ENCODE measurements at places on chromosomes 4 and X. TPM values are rescaled to one million over a fixed set of nuclear protein-coding genes. Genes with fewer than 3 reads are reported as not detected.

DNA sequence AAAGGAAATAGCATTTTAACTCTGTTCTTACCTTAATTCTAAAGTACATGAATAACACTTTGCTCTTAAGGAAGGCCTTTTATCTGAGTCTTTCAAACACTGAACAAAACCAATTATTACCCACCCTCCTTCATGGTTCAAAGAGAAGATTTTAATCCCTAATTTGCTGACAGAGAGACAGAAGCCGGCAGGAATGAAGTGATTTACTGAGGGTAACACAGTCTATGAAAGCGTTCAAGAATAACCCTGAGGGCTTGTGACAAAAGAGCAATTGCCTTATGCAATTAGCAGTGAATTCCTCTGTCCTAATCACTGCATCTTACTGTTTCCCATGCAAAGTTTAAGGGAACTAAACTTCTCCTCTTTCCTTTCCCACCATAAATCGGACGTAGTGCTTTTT is 144.1 kb downstream of the PACRGL start:
- no peaks in the 10 kb centered on the region for H3K27me3 ChIP-seq
- peaks cover 2% of the 10 kb centered on the region for H3K36me3 ChIP-seq
- DNase-seq, result no peak

- no peak overlapping the region for H3K4me3 ChIP-seq
- no peaks in the 10 kb centered on the region for H3K27me3 ChIP-seq
- no peak overlapping the region for H3K27ac ChIP-seq
- no peaks in the 10 kb centered on the region for H3K36me3 ChIP-seq
- no peak for DNase-seq
These were observed 146.2 kb upstream of the HHIP start for GRCh38 chr4:144499777-144500176.

DNA sequence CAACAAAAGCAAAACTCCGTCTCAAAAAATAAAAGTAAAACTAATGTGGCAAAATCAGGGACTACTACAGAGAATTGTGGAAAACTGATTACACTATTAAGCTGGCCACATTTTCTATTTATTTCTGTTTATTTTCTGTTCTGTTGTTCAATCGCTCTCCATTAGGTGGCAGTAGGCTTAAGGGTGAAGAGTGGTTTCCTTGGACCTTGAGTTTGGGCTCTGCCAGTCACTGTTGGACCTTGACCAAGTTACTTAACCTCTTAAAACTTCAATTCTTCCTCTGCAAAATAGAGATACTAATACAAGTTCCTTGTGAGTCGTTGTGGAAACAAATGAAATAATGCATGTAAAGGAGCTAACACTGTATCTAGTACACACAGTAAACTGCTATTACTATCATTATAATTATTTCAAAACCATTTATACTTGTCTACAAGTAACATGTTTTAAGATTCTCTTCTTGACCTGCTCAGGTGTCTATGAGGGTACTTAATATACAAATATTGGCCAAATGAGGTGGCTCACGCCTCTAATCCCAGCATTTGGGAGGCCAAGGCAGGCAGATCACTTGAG is 15.2 kb downstream of the HSD17B11 start:
- H3K4me3 ChIP-seq, result no peak overlapping the region
- peaks cover 9% of the 10 kb centered on the region for H3K36me3 ChIP-seq
- peaks cover 2% of the 10 kb centered on the region for H3K4me1 ChIP-seq
- no peak for DNase-seq
- H3K27me3 ChIP-seq, result no peaks in the 10 kb centered on the region

DNA sequence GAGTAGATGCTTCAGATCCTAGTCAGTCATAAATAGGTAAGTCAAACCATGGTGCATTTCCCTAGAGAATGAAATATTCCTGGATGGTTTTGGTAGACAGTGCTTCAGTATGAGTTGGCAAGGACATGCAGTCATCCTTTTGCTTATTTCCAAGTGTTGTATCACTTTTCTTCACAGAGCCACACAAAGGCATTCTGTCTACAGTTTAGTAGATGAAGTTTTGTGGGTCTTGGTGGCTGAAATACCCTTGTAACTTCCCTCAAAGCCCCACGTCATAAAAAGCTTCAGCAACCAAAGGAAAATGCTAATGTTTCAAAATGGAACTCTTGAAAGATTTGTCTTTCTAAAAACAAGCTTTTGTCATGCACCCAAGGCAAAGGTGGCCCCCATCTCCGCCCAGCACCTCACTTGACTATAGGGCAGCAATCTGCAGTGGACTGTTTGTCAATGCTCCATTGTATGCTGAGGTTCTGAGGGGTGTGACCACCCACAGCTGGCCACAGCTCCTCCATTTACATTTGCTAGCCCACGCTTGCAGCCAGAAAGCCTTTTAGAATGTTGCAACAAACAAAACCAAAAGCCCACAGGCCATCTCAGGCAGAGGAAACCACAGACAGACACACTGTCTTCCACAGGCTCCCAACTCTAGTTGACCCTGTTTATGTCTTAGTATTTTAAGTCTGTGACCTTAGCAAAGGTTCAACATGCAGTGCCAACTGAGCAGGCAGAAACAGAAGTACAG is 87.1 kb upstream of the FAM9C start:
- peaks cover 3% of the 10 kb centered on the region for H3K36me3 ChIP-seq
- H3K27ac ChIP-seq, result peak overlapping the region; percentile 30
- H3K4me3 ChIP-seq, result peak overlapping the region; percentile 25
- DNase-seq, result no peak
- no peaks in the 10 kb centered on the region for H3K27me3 ChIP-seq

DNA sequence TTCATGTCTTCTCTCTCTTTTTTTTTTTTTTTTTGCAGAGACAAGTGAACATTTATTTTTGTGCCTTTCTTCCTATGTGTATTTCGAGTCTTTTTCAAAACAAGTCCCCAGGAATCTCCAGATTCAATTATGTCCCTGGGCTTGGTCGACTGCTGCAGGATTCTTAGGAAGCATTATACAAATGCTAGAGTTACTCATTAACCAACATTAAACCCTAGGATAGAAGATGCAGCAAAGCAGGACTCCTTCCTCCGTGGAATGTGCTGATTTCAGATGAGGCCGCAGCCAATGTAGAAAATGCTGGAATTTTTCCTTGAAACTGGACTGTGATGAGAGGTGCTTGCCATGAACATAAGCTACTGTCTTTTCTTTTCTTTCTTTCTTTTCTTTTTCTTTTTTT is 3.4 kb downstream of the ZNF81 start:
- DNase-seq, result no peak
- H3K27me3 ChIP-seq, result no peaks in the 10 kb centered on the region
- H3K4me3 ChIP-seq, result no peak overlapping the region

DNA sequence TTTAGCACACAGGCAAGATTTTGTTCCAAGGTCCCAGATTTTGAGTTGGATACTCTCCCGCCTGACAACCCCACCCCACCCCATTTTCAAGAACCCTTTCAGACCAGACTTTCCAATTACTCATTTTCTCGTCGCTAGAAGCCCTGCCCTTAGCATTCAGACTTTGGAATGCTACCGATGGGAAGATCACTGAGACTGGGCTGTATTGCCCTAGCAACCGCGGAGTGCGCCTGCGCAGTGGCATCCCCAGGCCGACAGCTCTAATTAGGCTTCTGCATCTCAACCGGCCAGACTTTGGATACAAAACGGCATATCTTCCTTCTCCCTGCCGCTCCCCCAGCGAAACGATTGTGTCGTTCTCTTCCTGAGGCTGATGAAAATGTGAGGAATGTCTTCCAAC is 3.4 kb downstream of the MAGEE2 start:
- H3K27me3 ChIP-seq, result peaks cover 7% of the 10 kb centered on the region
- no peak overlapping the region for H3K27ac ChIP-seq
- no peak for DNase-seq
- peaks cover 3% of the 10 kb centered on the region for H3K4me1 ChIP-seq

- DNase-seq, result no peak
- H3K27ac ChIP-seq, result no peak overlapping the region
- H3K36me3 ChIP-seq, result no peaks in the 10 kb centered on the region
- no peaks in the 10 kb centered on the region for H3K27me3 ChIP-seq
These were observed 988.3 kb downstream of the PCDH19 start for GRCh38 chrX:99421796-99422195.

DNA sequence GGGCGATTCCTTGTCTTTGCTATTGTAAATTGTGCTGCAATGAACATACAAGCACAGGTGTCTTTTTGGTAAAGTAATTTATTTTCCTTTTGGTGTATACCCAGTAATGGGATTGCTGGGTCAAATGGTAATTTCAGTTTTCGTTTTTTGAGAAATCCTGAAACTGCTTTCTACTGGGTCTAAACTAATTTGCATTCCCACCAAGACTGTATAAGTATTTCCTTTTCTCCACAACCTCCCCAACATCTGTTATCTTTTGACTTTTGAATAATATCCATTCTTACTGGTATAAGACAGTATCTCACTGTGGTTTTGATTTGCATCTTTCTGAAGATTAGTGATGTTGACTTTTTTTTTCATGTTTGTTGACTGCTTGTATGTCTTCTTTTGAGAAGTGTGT is 2506.0 kb downstream of the PCDH7 start:
- H3K36me3 ChIP-seq, result no peaks in the 10 kb centered on the region
- no peak for DNase-seq
- H3K27me3 ChIP-seq, result no peaks in the 10 kb centered on the region
- no peak overlapping the region for H3K4me3 ChIP-seq
- no peak overlapping the region for H3K27ac ChIP-seq

DNA sequence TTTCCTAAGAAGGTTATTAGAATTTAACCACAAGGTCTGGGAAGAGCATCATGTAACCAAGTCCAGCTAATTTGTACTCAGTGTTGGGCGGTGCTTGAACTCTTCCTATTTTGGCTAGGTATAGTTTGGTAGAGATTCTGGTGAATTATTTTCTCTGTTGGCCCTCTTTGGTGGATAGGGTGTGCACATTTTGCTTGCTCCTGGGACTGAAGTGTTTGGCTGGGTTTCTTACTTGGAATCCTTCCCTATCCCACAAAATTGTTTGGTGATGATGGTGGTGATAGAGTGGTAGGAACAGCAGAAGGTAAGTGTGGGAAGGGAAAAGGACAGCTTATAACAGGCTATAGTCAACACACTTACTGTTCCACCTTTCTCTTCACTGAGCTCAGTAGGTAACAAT is 194.8 kb upstream of the GPC4 start:
- no peaks in the 10 kb centered on the region for H3K36me3 ChIP-seq
- H3K4me3 ChIP-seq, result no peak overlapping the region
- H3K4me1 ChIP-seq, result no peaks in the 10 kb centered on the region

GRCh38 chr4:184588893-184589292 is 60.4 kb downstream of the CASP3 start:
- H3K27ac ChIP-seq, result no peak overlapping the region
- H3K27me3 ChIP-seq, result peaks cover 2% of the 10 kb centered on the region
- no peak overlapping the region for H3K4me3 ChIP-seq
- H3K36me3 ChIP-seq, result peaks cover 1% of the 10 kb centered on the region

- H3K27me3 ChIP-seq, result no peaks in the 10 kb centered on the region
- H3K4me1 ChIP-seq, result no peaks in the 10 kb centered on the region
- no peak overlapping the region for H3K4me3 ChIP-seq
- no peaks in the 10 kb centered on the region for H3K36me3 ChIP-seq
- no peak for DNase-seq
These were observed 184.7 kb upstream of the ZCCHC13 start for GRCh38 chrX:74119016-74119910.

DNA sequence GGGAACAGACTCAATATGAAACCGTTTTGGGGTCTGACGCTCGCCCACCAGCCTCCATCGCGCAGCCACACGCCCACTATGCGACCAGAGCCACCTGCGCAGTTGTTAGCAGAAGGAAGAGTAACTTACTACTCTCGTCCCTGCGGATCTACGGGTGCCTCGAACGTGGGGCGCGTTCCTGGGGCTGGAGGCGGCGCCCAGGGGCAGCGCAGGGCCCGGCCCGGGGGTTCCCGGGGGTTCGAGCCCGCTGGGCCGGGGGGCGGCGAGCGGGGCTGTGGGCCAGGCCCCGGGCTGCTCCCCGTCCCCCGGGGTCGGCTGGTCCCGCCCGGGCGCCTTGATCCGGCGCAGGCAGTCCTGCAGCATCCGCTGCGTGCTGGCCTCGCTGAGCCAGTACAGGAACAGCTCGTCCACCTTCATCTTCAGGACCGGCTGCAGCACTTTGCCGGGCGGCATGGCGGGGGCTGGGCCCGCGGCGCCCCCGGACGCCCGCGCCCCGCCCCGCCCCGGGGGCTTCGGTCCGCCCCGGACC is 404 bp downstream of the PPP2R3B start:
- peaks cover 13% of the 10 kb centered on the region for H3K4me1 ChIP-seq
- H3K27me3 ChIP-seq, result no peaks in the 10 kb centered on the region
- peak overlapping the region; percentile 73 for H3K4me3 ChIP-seq
- peak overlapping the region; percentile 54 for H3K27ac ChIP-seq

DNA sequence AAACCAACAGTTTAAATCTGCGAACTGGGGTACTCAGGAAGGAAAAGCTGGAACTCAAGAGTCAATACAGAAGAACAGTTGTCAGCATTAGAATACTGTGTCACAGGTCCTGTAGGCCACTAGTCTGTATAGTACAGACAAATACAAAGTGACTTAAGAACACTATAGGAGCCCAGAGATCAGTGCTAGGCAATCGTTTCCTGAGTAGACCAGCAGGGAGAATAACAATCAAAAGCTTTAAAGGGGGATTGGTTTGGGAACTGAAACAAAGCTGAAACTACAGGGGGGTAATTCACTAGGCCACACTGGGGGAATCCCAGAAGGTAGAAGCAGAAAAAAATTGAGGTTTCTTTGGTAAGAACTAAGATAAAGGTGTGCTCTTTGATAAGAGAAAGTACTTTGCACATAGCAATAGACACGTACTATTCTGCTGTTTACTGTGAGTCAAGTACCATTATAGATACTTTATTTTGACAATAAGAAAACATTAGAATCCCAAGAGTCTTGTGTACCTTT is 339.7 kb downstream of the PCDH19 start:
- DNase-seq, result no peak
- H3K27me3 ChIP-seq, result no peaks in the 10 kb centered on the region
- no peak overlapping the region for H3K4me3 ChIP-seq
- no peaks in the 10 kb centered on the region for H3K36me3 ChIP-seq

GRCh38 chrX:150566734-150567182 is 1.7 kb upstream of the MTM1 start:
- H3K27me3 ChIP-seq, result no peaks in the 10 kb centered on the region
- peaks cover 5% of the 10 kb centered on the region for H3K36me3 ChIP-seq
- no peak overlapping the region for H3K4me3 ChIP-seq
- no peak overlapping the region for H3K27ac ChIP-seq
- H3K4me1 ChIP-seq, result peaks cover 13% of the 10 kb centered on the region
- DNase-seq, result no peak

GRCh38 chr4:71980976-71981375 is 50.8 kb upstream of the NPFFR2 start:
- H3K36me3 ChIP-seq, result no peaks in the 10 kb centered on the region
- H3K27ac ChIP-seq, result no peak overlapping the region
- H3K4me3 ChIP-seq, result no peak overlapping the region
- H3K27me3 ChIP-seq, result no peaks in the 10 kb centered on the region

- H3K27me3 ChIP-seq, result peaks cover 4% of the 10 kb centered on the region
- H3K4me1 ChIP-seq, result no peaks in the 10 kb centered on the region
- no peak for DNase-seq
- H3K4me3 ChIP-seq, result no peak overlapping the region
- H3K36me3 ChIP-seq, result no peaks in the 10 kb centered on the region
- H3K27ac ChIP-seq, result no peak overlapping the region
These were observed 378.8 kb upstream of the NOCT start for GRCh38 chr4:138636781-138637180.

IL9R gene
- 30.5 TPM for total RNA-seq

EFNB1 gene
- 4.1 TPM for total RNA-seq

TMEM31 gene
- total RNA-seq, result not detected

KIT gene
- total RNA-seq, result 0.64 TPM
